ENCODE measurements at places on chromosomes 4 and X.

GRCh38 chr4:58961283-58961682, 1851.1 kb upstream of the IGFBP7 start:
- DNase-seq, result no peak

DNA sequence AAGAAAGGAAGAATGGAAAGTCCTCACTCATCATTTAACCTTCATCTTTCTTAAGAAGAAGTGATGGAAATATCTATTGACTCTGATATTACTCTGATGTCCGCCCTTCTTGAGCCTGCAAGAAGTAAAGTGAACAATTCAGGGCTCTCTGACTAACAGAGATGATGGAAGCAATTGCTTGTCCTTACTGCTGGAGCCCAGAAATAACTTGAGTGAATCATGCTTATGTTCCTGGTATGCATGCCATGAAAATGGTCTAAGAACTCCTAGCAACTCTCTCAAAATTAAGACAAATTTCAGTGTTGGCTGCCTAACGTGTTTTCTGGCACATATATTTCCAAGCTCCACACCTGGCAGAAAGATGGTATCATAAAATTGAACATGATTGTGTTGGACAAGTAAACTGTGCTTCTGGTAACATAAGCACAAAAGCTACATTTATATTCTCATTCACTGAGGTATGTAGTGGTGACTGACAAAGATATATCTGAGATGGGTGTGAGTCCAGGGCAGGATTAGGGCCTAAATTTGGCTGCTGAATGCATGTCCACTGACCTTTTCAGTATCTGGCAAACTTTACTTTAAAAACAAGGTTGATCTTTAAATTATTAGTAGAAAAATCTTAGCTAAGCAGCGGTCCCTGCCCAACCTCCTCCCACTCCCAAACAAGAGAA, 109.2 kb upstream of the OTUD4 start:
- DNase-seq, result no peak

- DNase-seq, result no peak
These were observed 48.6 kb downstream of the CDS1 start for GRCh38 chr4:84631573-84631972.

- no peak for DNase-seq
These were observed 91.5 kb downstream of the HPRT1 start for GRCh38 chrX:134551376-134552048.

DNA sequence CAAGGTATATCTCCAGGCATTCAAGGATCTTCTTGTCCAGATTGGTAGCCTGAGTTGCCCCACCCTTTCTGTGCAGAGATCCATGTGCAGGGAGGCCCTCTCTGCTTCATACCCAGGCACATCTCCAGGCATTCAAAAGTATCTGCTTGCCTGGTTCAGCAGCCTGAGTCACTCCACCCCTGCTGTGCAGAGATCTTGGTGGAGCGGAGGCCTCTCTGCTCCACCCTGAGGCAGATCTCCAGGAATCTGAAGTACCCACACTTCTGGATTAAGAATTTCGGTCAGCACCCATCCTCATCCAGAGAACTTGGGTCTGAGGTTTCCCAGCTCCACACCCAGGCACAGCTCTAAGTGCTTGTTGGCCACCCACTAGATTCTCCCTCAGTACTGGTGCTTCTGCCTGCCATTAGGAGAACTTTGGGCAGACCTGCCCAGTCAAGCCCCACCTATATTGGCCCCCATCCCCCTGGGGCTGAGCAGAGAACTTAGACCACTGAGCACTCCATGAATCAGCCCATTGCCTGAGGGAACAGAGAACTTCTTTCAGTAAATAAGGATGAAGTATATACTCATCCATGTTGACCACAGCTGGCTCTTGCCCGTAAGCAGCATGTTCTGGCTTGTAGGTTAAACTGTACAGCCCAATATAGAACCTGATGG, 199.5 kb upstream of the ZCCHC13 start:
- no peak for DNase-seq

- DNase-seq, result no peak
These were observed 50.1 kb downstream of the STARD8 start for GRCh38 chrX:68697465-68698125.

DNA sequence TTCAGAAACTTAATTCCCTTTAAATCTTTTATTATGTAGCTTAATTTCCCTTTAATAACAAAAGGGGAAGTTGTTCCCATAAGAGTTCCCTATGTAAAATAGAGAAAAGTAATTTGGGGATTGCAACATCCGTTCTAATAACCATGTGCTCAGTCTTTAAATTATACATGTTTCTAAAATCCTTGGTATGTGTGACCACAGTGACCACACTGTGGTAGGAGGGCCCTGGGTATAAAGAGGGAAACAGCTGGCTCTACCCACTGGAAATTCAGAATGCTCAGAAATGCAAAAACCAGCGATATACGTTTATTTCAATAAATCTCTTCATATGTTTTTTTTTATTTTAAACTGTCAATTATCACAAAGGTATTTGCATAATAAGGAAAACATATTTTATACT, 219.1 kb downstream of the FGF13 start:
- DNase-seq, result no peak

DNA sequence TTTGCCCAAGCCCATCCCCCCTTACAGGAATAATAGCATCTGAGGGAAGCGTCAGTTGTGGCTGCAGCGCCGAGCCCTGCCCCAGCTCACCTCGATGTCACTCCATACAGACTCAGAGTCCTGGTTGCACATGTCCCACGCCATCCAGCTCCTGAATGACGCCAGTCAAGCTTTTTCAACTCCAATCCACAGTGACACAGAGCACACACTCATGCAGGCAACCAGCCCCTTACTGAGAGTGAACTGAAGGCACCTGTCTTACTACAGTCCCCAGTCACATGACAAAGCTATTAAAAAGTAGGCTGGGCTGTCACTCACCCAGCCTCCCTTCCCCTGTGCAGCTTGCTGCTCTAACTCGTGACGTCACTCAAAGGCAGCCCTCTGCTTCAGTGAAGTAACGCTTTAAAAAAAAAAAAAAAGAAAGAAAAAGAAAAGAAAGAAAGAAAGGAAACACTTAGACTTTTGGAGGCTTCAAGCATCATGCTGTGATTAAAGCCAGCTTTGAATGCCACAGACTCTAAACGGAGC, at the start of gene PPARGC1A:
PPARGC1A (minus strand) TSS at position 234 of the 528 bp plus-strand sequence; CDS start at position 144, 90 bp downstream.
- no peak for DNase-seq

GRCh38 chr4:156242390-156242789, 288.7 kb upstream of the CTSO start:
- no peak for DNase-seq

DNA sequence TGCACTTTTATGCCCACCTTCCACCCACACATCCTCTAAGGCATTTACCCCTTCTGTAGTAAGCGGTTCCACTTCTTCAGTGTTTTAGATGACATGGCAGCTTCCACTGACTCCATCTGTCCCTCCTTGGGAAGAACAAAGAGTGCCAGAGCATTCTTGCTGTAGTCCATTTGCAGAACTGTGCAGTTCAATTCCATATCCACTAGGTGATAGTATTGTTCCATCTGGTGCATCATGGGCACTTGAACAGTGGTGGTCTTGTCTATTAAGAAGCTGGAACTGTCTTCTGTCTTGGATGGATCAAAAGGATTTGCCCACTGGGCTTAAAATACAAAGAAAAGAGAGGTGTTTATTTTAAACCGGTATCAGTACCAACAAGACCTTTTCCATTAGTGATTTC, 3.5 kb downstream of the SERPINA7 start:
- no peak for DNase-seq

- DNase-seq, result no peak
These were observed 285.2 kb upstream of the GATB start for GRCh38 chr4:152045807-152046571.

GRCh38 chrX:131264053-131264452, 25.1 kb downstream of the IGSF1 start:
- no peak for DNase-seq

GRCh38 chr4:41881981-41882624, 53.1 kb upstream of the TMEM33 start:
- peak; percentile 0 for DNase-seq

DNA sequence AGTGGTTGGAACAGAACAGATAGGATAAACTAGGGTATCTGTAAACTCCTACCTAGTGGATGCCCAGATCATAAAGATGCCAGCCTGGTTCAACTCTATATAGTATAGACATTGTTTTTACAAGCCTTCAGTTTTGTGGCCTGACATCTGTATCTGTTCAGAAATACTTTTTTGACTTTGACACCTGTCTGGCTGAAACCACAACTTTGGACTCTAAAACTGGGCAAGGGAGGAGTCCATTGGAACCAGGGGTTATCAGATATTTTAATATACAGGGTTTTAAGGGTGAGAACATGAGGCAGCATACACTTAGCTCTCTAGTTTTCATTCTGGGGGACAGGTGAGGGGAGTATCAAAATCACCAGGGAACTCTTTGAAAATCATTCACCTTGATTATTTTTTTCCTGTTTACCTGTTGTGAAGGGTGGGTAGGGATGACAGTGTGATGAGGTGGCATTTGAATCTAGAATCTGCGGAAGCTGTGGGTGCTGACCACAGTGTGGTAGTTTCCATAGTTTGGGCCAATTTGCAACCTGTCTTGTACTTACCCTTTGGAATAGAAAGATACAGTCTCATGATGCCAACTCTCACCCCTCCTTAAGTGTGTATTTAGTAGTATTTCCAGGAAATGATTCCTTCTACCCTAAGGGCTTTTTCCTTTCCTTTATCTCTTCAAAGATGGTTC, 20.6 kb downstream of the GAB1 start:
- DNase-seq, result no peak

DNA sequence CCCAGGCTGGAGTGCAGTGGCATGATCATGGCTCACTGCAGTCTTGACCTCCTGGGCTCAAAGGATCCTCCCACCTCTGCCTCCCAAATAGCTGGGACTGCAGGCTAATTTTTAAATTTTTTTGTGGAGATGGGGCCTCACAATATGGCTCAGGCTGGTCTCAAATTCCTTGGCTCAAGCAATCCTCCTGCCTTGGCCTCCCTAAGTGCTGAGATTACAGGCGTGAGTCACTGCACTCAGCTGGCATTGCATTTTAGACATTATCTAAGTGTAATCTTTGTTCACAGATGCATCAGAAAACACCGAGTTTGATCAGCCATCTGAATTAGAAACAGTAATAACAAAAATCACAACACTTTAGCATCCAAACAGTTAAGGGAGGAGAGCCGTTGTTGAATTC, 53.4 kb upstream of the CBR4 start:
- DNase-seq, result no peak

DNA sequence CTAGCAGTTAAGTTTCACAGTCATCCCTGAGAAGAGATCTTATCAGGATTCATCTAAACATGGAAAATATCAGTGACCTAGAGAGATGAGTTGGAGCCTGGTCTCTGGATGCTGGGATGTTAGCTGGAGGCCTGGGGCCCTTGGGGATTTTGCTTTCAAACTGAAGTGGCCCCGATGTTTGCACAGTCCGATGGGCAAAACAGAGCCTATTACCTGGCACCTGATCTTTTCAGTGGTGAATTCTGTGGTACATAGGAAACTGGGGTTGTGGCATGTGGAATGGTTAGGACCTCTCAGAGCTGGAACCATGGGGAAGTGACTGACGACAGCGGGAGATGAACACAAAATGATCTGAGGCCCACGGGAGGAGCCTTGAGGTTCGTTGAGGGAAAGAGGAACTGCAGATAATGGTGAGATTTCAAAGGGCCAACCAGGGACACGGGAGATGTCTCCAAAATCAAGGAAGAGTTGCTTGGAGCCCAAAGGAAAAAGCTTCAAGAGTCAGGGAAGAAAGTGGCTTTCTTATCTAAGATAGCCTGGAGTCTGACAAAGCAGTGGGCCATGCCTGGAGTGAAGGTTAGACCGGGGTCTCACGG, 17.8 kb upstream of the TENM3 start:
- no peak for DNase-seq

DNA sequence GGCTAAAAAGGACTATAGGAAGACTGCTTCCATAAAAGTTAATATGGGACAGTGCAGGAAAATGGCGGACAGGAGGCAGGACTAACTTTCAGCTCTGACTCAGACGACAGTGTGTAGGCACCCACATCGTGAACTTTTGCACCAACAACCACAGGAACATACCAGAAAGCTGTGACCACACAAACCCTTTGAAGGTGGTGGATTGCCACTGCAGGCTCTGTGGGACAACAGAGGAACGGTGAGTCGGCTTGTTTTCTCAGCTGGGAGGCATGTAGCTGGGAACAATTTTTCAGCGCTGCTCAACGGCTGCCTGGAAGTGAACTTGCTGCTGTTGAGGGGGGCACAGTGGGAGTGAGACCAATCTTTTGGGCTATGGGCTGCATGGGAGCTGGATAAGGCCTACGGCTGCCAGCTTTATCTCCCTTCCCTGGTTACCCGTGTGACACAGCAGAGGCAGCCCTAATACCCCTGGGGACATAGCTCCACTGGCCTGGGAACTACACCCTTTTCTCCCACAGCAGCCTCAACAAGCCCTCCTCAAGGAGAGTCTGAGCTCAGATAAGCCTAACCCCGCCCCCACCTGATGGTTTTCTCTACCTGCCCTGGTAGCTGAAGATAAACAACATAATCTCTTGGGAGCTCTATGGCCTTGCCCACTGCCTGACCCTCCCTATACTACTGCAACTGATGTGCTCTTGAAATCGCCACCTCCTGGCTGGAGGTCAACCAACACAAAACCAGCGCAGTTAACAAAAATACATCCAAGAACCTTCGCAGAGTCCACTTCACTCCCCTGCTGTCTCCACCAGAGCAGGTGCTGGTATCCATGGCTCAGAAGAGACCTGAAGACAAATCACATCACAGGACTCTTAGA, 1537.0 kb downstream of the C4orf33 start:
- no peak for DNase-seq
